ENCODE measurements at places on chromosomes 4 and X.

DNA sequence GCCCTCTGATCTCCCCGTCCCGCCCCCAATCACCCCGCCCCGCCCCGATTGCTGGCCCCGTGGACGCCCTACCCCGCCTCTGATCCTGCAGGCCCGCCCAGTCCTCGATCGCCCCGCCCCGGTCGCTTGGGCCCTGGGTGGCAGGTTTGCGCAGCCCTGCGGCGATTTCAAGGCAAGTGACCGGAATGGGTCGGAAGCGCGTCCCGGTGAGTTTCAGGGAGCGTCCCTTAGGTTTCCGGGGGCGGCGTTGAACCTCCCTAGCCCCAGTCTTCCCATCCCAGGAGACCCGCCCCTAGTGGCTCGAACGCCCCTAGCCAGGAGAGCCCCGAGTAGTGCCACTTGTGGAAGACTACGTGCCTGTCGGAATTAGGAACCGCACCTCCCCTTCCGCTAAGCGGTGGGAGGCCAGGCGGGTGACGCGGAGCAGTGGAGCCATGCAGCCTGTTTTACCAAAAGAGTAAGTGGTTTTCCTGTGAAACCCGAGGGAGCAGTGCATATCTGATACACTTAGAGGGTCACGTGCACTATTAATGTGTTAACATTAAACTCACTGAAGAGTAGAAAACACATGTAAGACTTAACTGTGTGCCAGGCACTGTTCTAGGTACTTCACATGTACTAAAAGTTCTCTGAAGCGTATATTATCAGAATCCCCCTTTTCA, 354 bp upstream of the TEC start:
- DNase-seq = no peak

DNA sequence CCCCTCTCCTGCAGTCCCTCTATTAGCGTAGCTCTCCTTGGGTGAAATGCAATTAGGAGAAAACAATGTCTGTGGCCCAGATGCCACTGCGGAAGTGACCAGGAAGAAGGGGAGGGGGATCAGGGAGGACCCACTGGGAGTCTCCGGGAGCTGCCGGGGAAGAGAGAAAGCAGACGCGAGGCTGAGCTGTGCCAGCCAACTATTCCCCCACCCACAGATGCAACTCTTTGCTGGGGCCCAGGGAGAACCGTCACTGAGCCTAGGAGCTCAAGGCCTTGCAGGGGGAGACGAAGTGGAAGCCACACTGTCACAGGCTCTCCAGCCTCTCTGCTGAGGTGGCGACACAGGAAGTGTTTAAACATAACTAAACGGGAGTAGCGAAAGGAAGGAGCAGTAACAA, 149.2 kb downstream of the BCOR start:
- DNase-seq = no peak

DNA sequence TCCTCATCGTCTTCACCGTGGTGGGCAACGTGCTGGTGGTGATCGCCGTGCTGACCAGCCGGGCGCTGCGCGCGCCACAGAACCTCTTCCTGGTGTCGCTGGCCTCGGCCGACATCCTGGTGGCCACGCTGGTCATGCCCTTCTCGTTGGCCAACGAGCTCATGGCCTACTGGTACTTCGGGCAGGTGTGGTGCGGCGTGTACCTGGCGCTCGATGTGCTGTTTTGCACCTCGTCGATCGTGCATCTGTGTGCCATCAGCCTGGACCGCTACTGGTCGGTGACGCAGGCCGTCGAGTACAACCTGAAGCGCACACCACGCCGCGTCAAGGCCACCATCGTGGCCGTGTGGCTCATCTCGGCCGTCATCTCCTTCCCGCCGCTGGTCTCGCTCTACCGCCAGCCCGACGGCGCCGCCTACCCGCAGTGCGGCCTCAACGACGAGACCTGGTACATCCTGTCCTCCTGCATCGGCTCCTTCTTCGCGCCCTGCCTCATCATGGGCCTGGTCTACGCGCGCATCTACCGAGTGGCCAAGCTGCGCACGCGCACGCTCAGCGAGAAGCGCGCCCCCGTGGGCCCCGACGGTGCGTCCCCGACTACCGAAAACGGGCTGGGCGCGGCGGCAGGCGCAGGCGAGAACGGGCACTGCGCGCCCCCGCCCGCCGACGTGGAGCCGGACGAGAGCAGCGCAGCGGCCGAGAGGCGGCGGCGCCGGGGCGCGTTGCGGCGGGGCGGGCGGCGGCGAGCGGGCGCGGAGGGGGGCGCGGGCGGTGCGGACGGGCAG, 792 bp downstream of the ADRA2C start:
- DNase-seq = no peak

GRCh38 chr4:123922847-123923246, 526.3 kb downstream of the SPRY1 start:
- DNase-seq = no peak

DNA sequence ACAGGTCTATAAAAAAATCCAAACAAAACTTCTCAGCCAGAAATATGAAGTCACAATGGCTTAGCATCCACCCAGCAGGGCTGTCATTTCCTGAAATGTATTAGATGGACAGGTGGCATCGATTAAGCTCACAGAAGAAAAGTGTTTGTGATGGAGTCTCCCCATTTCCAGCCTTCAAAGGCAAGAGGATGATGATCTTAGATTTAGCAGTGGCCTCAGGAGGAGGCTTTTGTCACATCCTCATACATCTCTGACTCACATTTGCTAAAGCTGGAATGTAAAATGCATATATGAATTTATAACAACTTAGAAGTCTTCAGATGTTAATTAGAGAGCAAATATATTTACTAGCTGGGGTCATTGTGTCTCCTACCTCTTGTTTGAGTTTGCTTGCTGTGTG, 441.9 kb downstream of the SPRY1 start:
- DNase-seq = no peak

GRCh38 chr4:109574443-109574850, 14.4 kb downstream of the MCUB start:
- no peak for DNase-seq

DNA sequence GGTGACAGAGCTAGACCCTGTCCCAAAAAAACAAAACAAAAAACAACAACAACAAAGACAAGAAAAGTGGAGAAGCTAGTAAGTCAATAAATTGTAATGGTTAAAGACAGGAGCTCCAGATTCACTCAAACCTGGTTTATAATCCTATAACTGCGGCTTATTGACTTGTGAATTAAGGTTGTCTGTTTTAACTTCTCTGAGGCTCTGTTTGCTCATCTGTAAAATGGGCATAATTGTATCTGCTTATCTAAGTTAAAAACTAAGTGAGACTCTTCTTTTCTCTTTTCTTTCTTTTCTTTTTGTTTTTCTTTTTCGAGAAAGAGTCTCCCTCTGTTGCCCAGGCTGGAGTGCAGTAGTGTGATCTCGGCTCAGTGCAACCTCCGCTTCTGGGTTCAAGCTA, 84.9 kb downstream of the SOWAHB start:
- DNase-seq = no peak

DNA sequence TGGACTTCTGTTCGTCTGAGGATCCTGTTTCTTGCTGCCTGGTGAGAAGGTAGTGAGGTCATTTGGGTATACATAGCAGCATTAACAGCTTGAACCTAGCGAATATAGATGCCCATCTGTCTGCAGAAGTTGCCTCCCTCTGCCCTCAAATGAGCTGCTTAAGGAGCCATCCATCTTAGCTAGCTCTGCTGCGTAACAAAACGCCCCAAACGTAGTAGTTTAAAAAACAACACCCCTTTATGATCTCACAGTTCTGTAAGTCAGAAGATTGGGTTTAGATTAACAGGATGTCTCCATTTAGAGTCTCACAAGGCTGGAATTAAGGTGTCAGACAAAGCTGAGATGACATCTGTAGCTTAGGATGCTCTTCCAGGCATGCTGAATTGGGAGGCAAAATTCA, 185.3 kb downstream of the DHRSX start:
- no peak for DNase-seq

- no peak for DNase-seq
These were observed 202.0 kb upstream of the PCDH7 start for GRCh38 chr4:30518211-30518610.

DNA sequence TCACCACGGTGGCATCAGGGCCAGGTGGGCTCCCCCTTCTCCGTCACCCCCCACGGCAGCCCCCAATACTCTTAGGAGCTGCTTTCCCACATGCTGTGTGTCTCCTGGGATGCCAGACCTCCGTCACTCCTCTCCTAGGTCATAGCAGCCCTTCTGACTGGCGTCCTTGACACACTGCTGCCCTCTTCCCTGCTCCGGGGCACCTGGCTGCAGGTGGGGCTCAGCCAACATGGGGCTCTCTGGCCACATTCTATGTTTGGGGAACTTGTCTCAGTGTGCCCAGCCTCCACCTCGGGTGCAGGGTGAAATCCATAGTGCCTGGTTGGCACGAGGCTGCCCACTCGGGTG, 13.8 kb downstream of the TMEM175 start:
- DNase-seq = no peak

- no peak for DNase-seq
These were observed 457.1 kb upstream of the BOD1L1 start for GRCh38 chr4:14084598-14084997.

GRCh38 chr4:118158763-118159375, 124.6 kb downstream of the NDST3 start:
- DNase-seq = no peak

GRCh38 chr4:86831262-86832130, 17.7 kb downstream of the SLC10A6 start:
- peak; percentile 78 for DNase-seq

DNA sequence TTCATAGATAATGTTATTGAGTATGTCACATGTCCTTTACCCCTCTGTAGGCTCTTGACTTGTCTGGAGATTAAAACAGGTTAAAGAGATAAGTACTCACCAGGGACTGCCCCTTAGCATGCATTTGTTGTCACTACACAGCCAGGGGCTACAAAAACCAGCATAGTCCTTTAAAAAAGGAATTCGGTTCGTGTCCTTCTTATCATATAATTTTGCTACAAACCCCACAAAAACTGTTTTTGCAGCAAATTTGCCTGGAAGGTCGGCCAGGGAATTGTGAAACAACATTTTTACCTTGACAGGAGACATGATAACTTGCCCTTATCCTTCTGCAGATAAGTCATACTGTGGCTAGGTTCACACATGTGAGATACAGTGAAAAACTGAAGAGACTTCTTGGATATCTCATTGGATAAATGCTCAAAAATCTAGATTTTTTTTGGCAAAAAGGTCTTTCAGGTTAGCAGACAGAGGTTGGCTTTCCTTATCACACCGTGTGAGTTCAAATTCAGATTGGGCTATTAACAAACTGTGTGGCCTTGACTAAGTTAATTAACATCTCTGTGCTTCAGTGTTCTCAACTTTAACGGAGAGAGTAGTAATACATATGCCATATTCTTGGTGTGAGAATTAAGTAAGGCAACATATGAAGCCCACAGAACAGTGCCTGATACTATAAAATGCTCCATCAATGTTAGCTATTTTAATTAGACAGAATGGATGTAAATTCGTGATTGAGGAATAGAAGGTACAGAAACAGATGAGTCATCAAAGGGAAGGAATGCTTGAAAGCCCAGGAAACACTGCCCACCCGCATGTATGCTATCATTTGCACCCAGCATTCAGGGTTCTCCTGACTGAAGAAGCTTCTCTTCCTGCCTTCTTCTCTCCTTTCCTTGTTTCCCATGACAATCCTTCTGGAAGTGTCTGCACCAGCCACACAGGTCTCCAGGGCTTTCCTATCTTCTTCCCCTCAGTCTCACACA, 30.0 kb downstream of the FAM9C start:
- no peak for DNase-seq

- DNase-seq = no peak
These were observed 16.6 kb downstream of the FGD1 start for GRCh38 chrX:54479136-54480111.

GRCh38 chr4:171785388-171785787, 27.8 kb upstream of the GALNTL6 start:
- DNase-seq = no peak

GRCh38 chrX:124488412-124489161, 142.2 kb downstream of the SH2D1A start:
- no peak for DNase-seq

DNA sequence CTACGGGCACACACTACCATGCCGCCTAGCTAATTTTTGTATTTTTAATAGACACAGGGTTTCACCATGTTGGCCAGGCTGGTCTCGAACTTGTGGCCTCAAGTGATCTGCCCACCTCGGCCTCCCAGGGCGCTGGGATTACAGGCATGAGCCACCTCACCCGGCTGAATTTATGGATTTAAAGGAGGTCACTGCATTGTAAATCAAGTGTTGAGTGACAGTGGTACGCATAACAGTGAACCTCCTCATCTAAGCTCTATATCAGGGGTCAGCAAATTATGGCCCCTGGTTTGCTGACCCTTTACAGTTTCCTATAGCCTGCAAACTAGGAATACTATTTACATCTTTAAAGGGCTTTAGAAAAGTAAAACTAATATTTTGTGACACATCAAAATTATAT, 2.6 kb upstream of the UXT start:
- no peak for DNase-seq

DNA sequence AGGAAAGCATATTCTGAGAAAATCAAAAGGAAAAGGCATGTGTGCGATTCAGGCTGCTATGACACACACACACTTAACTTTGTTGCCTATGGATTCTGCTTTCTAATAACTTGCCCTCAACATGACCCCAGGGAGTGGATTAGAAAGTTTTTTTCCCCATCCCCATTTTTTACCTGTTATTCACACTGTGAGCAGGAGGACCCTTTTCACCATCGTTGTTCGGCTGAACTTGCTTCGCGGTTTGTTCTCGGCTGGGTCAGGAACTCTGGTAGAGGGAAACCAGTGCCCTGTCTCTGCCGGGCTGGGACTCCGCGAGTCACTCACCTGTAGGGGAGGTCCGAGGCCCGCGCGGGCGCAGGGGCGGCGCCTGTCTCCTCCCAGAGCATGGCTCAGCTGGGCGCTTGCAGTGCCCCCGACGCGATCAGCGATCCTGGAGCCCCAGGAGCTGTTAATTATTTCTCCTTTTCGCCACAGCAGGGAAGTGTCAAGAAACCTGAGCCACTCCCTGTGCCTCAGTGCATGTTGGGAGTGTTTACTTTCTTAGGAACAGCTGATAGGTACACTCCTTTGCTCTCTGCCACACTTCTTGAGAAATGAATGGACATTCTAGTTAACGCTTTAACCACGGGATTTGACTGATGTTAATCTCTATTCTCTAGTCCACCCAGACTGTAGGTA, at the start of gene RASSF6:
Gene RASSF6 (minus strand): TSS at position 322 of the 678 bp plus-strand sequence. CDS start 8,641 bp downstream, outside the sequence.
- DNase-seq = no peak

All from GM04503 (cell line).